ENCODE measurements at places on chromosomes 4 and X. TPM values are rescaled to one million over a fixed set of nuclear protein-coding genes. Genes with fewer than 3 reads are reported as not detected.

DNA sequence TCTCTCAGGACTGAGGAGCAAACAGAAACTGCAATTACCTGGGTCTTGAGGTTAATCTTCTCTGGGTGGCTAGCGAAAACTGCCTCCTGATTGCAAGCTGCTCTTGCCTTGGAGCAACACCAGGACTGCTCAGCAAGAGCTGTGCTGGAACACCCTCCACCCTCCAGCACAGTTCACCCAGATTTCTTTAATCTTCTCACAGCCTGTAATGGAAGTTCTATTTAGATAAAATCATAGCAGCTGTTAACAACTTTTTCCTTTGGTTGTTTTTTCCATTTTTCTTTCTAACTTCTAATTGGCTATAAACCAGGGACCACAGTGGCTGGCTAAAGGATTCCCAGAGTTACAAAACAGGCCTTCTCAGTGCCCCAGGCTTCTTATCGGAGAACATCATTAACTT is 36.3 kb downstream of the OPHN1 start:
- DNase-seq: no peak

DNA sequence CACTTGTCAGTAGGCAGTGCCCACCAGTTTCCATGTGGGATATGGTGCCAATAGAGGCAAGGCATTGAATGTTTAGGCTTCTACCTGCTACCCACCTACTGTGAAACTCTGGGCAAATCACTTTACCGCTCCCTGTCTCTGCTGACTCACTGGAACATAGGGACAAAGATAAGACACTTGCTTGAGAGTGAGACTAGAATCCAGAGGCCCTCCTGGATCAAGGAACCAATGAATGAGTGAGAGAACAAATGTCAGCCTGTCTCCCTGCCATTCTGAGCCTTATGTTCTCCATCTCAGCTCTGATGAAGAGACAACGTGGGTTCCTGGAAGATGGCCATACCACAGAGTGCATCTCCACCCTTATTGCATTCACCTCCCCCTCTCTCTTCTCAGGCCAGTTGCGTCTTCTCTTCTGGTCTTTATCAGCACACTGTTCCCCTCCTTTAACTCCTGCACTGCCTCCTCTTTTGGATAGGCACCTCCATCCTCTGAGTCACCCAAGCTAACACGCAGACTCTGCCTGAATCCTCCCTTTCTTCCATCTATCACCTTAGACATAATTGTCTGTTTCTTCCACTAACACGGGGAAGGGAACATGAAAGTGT is 15.4 kb upstream of the PRRG3 start:
- no peak for DNase-seq

GRCh38 chr4:157674699-157675098 is 454.2 kb downstream of the GRIA2 start:
- DNase-seq: peak; percentile 61

- no peak for DNase-seq
These were observed 72.8 kb upstream of the ARSJ start for GRCh38 chr4:114052227-114052626.

DNA sequence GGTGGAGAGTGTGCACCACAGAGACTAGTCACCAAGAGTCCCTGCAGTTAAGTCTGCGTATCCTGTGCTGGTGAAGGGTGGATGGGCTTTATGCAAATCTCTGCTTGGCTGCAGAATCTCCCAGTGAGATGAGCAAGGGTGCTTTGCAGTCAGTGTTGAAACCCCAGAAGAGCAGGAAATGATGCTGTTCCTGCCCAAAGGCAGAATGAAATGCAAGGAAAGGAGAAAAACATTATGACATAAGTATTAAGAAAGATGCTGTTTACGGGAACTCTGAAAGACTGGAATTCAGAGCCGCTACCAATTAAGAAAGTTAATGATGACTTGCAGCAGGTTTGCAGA is 25.4 kb upstream of the ACSL1 start:
- DNase-seq: no peak

GRCh38 chr4:134027931-134028330 is 173.7 kb downstream of the PABPC4L start:
- DNase-seq: peak; percentile 37

DNA sequence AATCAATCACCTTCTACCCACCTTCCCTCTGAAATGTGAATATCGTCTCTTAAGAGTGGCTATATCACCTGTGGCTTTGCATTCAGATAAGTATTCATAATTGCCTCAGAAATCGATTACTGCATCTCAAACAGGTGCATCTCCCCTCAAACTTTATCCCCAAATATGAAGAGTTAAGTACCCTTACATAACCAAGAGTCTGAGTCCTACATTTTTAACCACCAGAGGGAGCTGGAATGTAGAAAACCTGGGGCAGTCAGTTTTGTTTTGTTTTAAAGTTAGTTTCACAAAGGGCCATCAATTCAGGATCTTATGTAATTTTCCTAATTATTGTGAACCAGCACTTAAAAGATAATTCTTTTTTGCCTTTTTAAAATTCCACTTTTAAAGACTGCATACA is 5.7 kb downstream of the TCEANC start:
- peak; percentile 60 for DNase-seq

DNA sequence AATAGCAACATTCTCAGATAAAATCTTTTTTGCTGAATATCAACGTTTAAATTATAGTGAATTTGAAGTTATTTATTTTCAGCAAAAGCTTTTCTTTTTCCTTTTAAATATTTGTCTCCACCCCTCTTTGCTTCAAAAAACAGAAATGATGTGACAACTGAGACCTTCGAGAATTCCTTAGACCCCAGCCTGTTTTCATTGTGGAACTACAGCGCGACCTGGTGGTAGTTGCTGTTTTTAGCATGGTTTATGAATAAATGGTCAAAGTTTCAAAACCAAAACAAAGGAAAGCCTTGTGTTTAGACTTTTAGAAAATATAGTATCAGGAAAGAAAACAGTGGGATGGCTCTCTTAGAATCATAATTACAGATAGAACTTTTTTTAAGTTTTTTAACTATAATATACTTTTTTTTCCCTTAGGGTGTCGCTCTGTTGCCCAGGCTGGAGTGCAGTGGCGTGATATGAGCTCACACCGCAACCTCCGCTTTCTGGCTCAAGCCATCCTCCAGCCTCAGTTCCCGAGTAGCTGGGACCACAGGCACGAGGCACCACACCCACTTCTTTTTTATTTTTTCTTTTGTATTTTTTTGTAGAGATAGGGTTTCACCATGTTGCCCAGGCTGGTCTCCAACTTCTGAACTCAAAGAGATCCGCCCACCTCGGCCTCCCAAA is 26.8 kb upstream of the TMEM184C start:
- DNase-seq: peak; percentile 84

DNA sequence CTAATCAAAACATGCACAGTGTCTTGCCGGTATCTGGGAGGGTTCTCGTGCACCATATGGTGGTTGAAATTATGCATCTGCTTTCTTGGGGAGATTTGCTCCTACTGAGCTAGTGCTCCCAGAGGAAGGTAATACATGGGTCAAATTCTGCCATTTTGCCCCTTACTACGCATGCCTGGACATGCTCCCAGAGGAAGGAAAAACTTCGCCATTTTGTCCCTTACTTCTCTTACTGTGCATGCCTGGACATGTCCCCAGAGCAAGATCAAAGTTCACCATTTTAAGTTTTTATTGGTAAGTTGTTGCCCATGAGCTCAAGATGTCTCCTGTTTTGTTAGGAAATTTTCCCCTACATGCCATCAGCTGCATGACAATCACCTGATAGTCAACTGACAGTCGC is 252.1 kb upstream of the KLHL4 start:
- no peak for DNase-seq

DNA sequence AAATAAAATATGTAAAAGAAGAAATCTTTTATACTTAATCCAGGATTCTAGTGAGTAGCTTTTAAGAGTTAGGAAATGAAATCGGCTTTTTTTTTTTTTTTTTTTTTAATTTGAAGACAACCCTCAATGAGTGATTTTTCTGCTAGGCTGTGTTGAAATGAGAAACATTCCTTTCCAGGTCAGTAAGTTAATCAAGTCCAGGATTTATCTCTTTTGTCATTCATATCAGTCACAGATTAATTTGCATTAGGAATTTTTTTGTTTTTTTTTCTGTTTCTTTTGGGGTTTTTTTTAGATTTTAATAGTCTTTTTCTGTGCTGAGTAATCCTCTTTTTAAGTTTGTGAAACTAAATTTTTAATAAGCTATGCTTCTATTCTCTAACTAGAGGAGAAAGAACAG is 448.1 kb downstream of the ADGRL3 start:
- no peak for DNase-seq

DNA sequence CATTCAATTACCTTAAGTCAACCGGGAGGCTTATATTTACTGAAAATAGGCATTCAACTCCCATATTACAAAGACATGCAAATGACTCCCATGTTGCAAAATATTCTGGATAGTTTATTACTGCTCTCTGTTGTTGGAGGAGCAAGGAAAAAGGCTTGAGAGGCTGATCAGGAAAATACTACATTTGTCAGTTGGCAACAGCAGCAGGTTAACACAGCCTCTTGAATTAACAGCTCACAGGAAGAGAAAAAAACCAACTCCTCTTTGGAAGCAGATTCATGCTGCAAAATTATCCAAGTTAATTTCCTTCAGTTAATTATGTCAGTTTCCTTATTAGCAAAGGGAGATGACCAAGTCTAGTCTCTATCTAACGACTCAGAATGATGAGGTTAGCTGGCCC is 238.9 kb downstream of the MAML3 start:
- no peak for DNase-seq

GRCh38 chr4:88859191-88859812 is 161.7 kb upstream of the NAP1L5 start:
- no peak for DNase-seq

GLRB gene
- total RNA-seq: 0.24 TPM

SATL1 gene
- not detected for total RNA-seq

ARMCX5 gene
- total RNA-seq: 29.3 TPM

HPGDS gene
- not detected for total RNA-seq

PGAM4 gene
- not detected for total RNA-seq

P2RY10 gene
- total RNA-seq: not detected

GSX2 gene
- not detected for total RNA-seq

RAPGEF2 gene
- 27.5 TPM for total RNA-seq
